ENCODE measurements at places on chromosomes 3 and 15. TPM values are rescaled to one million over a fixed set of nuclear protein-coding genes. Genes with fewer than 3 reads are reported as not detected.
A peak's percentile ranks its signal among the peaks of the same experiment; 100 is the strongest.

DNA sequence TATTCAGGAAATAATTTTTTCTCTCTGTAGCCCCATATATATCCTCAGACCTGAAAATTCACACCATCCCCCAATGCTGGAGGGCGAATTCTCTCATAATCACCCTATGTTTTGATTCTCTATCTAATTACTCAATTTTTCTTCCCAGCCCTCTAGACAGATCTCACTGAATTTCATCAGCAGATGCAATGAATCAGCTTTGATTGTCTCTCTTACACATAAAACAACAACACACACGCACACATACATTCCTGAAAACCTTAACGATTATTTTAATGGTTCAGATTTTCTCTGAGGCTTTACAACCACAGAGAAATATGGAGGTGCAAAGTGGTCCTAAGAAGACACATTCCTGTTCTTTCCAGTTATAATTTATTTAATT is 11.1 kb downstream of the RBMS3 start:
- no peak for DNase-seq

DNA sequence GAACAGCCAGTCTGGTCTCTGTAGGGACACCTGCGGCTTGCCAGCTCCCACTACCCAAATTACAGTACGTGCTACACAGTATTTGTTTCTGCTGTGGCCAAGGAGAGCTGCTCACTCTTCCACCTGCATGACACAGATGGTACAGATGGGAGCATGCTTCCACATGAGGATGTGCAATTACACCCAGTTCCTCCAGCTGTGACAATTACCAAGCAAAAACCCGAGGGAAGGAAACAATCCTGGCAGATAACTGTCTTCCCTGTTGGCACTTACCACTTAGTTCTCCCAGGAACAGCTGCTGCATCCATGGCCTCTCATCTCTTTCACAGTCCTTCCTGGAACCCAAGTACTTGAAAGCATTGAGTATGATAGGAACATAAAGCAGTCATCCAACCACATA is 34.4 kb downstream of the DET1 start:
- no peak for DNase-seq

- peak; percentile 44 for DNase-seq
These were observed 11.5 kb downstream of the CCDC80 start for GRCh38 chr3:112629425-112629824.

DNA sequence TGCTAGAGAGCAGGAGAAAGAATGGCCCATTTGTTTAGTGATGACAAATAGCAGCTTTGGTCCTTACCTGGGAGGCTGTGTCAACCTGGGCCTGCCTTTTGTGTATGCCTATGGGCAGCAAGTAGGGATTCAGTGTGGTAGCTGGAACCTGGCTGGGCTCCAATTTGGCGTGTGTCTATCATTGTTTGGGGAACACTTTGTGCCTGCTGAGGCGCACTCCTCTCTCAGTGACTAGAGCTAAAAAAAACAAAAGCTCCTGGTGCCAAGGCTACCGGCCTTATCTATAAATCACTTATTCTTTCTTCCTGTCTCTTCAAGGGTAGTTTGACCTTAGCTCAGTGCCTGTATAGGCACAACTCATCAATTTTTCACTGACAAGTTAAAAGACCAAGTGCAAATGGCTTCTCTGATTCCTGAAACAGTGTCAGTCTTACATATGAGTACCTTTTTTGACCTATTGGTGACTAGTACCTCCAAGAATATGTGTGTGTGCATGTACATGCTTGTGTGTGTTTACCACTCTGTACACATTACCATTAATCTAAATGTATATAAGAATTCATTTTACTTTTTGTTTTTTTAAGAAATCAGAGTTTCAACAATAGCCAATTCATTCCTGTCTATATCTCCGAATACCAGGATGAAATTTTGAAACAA is 54.6 kb downstream of the GMNC start:
- no peak for DNase-seq

Gene PLCH1
- 8.2 TPM for total RNA-seq

Gene ROPN1
- total RNA-seq = 3.0 TPM

Gene LMCD1
- total RNA-seq = 6.7 TPM

Gene SLC51B
- 148 TPM for total RNA-seq

Gene GP9
- total RNA-seq = 1.2 TPM

Gene FAM81A
- total RNA-seq = 0.80 TPM
